ENCODE measurements at places on chromosomes 1 and 21.

- DNase-seq, result no peak
These were observed 250.0 kb upstream of the ADGRL2 start for GRCh38 chr1:81550753-81551152.

- DNase-seq, result no peak
These were observed 260.8 kb downstream of the GPATCH2 start for GRCh38 chr1:217369996-217370551.

- DNase-seq, result no peak
These were observed 83.0 kb downstream of the ST6GALNAC5 start for GRCh38 chr1:76950306-76950705.

GRCh38 chr1:81420760-81421159 lies 380.0 kb upstream of the ADGRL2 start:
- no peak for DNase-seq
